ENCODE measurements at places on chromosomes 1 and 21.

DNA sequence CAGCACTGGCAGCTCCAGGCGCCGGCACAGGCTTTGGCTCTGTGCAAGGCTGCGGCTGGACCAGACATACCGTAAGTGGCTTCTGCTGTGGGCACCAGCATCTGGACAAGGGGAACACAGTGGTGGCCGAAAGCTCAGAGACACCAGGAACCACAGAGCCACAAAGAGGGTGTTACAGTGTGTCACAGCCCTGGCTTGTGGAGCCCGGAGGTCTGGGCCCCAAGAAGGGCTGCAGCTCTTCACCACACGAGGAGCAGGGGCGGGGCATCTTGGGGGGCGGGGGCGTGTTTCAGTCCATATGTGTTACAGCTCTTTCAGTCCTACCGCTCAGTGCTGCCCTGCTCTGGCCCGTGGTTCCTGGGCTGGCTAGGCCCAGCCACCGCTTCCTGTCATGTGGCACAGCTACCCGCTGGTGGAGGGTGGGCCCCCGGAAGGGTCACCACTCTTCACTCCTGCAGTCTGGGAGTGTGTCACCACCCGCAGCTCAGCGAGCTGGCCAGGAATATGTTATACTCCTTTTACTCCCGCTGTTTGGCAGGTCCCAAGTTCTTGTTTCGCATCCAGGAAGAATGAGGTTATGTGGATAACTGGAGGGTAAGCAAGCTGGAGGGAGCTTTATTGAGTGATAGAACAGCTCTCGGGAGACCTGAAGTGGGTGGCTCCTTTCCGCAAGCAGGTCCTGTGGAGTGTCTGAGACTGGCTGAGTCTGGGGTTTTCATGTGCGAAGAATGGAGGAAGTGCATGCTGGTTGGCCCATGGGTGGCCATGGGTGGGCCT lies 3.3 kb upstream of the LSM10 start:
- DNase-seq: peak; percentile 19

DNA sequence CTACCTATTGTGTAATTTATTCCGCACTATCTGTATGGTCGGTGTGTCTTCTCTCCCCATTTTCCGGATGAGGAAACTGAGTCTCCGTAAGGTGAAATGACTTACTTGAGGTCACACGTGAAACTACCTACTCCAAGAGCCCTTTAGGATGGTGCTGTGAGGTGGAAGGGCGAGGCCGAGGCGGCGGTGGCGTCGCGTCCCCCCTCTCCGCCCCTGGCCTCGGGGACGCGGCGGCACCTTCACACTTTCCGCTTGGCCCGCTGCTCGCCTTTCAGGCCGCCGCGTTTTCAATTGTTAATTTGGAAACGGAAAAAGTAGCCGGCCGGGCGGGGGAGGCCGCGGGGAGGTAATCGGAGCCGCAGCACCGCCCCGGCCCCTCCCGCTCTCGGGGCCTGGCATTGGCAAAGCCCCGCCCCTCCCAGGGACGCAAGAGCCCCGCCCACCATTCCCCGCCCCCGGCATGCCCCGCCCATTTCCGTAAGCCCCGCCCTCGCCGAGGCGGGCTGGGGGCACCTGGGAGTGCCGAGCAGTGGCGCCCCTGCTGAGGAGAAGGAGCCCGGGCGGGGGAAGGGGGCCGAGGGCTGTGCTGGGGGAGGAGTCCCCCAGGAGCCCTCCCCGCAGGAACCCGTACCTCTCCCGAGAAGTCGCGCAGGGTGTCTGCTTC lies 18.6 kb downstream of the KCNQ4 start:
- peak; percentile 82 for DNase-seq

GRCh38 chr21:33063907-33064622 lies 5.9 kb upstream of the OLIG1 start:
- no peak for DNase-seq

DNA sequence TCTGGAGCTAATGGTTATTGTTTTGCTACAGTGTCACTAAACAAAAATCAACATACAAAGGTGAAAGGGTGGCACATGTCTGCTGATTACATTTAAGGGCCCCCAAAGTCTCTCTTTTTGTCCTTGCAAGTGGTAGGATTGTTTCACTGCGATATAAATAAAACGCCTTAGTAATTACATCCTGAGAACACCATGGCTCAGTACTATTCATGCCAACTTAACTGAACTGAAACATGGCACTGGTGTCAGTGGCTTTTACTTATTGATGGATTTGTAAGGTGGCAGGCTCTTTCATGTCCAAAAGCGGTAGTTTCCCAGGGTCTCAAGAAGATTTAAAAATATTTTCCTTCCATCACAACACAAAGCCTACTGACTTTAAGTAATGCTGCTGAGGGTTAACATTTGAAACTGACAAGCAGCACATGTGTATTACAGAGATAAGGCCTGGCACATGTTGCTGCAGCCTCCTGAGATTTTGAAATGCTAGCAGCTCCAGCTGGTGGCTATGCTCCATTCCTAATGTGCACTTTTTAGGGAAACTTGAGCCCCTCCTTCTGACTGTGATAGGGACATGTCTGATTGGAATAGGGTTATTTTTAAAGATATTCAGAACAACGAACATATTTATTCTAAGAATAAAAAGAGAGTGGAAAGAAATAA lies 86.8 kb downstream of the ATP1B1 start:
- DNase-seq: no peak

- no peak for DNase-seq
Measured at GRCh38 chr1:60942896-60943638, 139.3 kb upstream of the NFIA start.

Data from activated T-cell treated with anti-CD3 and anti-CD28 coated beads for 4 hours (primary cell).